ENCODE measurements at places on chromosomes 1 and 21.

DNA sequence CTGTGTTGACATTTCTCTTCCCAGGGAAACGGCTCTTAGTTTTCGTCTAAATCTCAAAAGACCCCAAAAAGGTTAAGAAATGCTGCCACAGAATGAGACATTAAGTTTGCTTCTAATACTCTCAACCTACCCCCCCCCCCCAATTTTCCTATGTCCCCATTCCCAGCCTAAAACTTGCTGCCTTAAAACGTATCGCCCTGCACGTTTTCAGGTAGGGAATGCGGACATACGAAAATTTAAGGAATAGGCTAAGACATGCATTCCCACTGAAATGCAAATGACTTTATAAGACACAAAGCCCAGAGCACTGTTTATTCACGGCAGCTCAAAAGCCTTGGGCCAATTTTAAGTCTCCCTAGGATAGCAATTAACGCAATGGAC lies 45.4 kb downstream of the GFI1 start:
- no peak for DNase-seq

DNA sequence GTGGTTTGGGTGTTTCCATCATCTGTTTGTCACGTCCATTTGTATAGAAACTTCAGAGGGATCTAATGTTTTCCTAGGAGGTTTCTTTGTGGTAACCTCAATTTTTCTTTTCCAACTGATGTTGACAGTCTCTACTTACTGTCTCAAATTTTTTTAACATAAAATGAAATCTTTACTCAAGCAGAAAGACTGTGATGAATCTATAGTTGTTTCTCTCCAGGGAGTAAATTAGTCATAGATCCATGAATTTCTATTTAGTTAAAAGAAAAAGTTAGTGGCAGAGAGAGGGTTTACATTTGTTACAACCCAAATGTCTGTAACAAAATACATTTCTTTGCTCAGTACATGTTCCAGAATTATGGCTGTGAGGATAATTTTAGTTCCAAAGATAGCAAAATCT lies 161.6 kb downstream of the DISP1 start:
- DNase-seq = no peak

DNA sequence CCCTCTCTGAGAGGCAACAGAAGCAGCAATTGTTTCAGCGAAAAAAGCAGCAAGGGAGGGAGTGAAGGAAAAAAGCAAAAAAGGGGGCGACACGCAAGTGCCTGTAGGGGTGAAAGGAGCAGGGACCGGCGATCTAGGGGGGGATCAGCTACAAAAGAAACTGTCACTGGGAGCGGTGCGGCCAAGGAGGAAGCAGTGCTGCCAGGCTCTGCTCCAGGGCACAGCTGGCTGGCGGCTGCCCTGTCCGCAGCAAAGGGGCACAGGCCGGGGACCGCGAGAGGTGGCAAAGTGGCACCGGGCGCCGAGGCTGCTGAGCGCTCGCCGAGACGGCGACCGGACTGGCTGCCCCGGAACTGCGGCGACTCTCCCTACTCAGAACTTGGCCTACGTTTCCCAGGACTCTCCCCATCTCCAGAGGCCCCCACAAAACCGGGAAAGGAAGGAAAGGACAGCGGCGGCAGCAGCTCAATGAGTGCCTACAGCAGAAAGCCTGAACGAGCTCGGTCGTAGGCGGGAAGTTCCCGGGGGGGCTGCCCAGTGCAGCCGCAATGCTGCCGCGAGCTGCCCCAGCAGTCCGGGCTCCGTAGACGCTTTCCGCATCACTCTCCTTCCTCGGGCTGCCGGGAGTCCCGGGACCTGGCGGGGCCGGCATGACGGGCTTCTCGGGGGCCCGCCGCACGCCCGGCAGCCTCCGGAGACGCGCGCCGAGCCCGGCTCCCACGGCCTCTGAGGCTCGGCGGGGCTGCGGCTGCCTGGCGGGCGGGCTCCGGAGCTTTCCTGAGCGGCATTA lies 1.0 kb upstream of the CDKN2C start:
- DNase-seq = no peak

DNA sequence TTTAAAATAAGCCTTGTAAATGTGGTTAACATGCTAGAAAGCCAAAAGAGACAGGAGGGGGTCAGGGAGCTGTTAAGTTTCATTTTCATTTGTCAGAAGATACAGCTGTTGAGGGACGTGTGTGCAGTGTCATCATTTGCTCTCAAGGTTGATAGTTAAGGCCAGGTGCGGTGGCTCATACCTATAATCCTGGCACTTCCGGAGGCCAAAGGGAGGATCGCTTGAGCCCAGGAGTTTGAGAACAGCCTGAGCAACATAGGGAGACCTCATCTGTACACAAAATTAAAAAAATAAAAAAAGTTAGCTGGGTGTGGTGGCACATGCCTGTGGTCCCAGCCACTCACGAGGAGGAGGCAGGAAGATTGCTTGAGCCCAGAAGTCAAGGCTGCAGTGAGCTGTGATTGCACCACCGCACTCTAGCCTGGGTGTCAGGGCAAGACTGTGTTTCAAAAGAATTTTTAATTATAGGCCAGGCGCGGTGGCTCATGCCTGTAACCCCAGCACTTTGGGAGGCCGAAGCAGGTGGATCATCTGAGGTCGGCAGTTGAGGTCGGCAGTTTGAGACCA lies 22.7 kb downstream of the ZBTB8OS start:
- no peak for DNase-seq

DNA sequence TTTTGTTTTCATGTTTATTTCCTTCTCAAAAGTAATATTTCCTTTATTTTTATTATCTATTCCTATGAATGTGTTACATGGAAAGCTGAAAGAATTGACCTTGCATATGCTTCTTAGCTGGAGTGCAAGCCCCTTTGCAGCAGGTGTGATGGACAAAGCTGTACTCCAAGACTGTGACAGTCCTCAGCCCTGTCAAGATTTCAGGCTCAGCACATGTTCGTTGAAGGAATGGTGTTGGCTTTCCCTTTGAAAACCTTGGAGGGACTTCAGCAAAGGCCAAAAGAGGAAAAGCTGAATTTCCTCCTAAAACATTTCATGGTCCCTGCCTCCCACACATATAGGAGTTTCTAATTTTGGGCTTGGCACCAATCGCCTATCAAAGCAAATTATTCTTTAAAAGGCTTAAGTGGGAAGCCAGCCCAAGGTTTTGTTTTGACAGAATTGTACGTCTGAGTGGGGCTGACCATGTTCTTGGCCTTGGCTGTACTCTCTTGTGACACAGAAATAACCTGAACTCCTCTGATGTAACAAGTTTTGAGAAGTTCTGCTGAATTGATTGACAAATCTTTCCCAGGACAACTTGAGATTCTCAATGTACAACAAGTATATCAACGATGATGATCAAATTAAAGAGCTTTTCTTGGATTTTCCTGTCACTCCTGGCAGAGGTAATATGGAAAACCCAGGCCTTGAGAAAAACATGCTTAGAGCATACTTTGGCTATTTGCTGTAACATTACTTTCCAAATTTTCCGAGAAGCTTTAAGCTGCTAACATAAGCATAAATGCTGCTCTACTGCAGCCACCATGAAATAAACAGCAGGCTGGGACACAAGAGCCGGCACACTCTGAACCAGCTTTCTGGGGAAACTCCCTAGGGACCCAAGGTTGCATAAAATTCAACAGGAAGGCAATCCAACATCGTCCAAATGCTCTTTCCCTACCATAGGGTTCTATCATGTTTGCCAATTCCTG lies 135.7 kb upstream of the ZNF648 start:
- DNase-seq = no peak

- no peak for DNase-seq
These were observed 35.7 kb upstream of the BTG2 start for GRCh38 chr1:203269654-203270020.

DNA sequence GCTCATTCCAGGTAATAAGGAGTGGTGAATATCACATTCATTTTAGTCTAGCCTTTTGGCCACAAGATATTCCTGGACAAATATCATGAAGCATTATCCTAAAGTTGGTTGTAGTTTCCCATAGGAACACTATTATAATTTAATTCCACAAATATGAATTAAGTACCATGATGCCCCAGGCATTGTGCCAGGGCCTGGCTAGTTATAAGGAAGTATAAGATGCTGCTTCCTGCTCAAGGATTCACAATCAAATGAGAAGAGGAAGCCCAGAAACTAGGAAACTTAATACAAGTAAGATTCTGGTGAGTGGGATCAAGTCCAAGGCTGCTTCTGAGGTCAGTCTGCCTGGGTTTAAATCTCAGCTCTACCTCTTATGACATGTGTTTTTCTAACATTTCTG lies 30.6 kb upstream of the ZP4 start:
- DNase-seq = no peak

DNA sequence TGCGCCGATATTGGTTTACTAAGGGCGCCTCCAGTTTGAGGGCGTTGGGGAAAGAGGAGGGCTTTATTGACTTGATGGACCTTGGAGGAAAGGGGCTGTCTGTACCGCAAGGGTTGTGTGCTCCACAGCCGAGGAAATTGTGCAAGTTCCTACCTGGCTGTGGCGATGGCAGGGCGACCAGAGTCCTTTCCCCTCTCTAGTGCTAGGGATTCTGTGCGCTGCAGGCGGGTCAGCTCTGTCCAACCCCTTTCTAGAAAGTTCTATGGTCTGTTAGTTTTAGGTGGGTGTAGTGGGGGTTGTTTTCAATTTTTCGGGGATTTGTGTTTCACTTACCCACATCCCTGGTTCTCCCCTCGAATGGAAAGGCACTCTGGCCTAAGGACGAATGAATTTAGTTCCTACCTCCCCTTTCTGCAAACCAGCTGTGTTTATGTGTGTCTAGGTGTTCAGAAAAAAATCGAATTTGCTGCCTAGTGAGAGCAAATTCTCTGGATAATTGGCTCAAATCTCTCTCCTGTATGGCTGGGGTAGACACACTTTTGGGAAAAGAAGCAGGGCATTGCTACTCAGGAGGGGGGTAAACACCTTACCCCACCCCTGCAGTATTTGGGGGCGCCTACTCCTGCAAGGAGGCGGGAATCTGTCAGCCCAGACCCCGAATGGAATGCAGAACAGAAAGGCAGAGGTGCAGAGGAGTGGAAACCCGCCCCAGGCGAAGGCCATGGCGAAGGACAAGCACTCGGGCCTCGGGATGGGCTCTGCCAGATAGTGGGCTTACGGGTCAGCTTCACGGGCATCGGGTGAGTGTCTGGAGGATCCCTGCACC lies 2.0 kb downstream of the DMBX1 start:
- DNase-seq = no peak

DNA sequence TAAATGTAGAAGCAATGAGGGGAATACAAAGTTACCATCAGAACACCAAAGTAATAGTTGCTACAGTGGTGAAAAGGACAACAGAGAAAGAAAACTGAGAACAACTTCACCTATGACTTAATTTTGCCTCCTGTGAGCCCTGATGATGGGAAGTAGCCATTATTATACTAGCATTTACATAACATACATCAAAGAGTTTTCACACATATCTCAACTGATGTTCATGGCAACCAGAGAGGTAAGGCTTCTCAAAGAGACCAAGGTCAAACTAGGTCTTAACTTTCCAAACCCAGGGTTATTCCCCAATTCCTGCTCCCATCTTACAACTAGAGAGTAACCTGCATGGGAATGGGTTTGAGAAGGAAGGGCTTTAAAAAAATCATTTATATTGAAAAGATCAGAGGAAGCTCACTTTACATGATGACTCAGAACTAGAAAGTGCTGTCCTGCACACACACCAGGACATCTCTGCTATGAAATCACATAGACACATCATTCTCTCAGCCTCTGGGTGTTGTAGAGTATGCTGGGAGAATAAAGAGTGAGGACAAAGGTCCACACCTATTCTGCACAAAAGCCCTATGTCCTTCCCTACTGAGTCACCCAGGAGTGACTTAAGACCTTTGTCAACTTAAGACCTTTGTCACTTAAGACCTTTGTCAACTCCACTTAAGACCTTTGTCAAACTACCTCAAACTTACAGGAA lies 179.7 kb downstream of the TNFSF18 start:
- DNase-seq = no peak

DNA sequence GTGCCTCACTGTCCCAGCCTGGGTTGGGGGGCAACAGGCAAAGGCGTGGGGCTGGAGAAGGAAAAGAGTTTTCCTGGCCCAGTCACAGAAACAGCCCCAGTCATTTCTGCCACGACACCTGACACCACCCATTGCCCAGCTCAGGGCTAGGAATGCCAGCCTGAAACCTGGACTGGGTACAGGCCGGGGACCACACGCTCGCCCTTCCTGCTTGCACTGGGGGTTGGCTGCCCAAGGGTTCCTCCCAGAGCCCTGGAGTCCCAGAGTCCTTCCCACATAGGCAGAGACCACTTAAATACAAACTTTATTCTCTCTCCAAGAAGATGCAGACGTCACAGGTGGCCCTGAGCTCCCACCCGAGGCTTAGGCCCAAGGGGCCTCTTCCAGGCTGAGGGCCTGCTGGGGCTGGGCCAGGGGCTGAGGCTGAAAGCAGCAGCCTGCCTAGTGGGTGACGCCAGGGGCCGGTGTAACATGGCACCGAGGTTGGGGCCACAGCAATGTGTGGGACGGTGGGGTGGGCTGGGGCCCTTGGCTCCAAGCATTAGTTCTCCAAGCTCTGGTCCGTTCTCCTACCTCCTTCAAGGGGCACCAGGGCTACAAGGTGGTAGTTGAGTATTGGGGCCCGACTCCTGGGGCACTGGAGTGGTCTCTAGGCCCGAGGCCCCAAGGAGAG lies 1.6 kb downstream of the TMEM52 start:
- no peak for DNase-seq

DNA sequence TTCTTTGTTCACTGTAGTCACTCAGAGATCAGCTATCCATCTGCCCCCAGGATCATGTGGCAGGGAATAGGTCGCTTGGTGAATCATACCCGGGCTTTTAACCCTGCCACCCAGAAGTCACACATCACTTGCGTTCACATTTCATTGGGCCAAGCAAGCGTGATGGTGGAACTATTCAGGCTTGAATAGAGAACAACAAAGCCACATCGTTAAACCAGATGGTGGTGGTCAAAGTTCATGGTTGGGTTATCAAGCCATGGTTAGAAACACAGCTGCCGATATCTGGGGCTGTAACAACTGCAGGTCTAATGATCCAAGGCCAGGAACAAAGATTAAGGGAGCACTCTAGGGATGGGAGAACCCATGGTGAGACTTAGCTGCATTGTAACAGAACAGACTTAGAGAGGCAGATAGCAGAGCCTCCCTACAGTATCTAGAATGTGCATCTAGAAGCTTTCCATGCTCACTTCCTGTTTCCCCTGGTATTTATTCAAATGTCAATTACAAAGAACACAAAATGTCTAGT lies 40.0 kb upstream of the PTPRC start:
- no peak for DNase-seq

GRCh38 chr1:43994794-43995790 lies 3.7 kb downstream of the CCDC24 start:
- DNase-seq = no peak

GRCh38 chr1:246971090-246971721 lies 36.7 kb downstream of the ZNF695 start:
- no peak for DNase-seq

- no peak for DNase-seq
These were observed 127.5 kb upstream of the CHODL start for GRCh38 chr21:18117176-18117575.

DNA sequence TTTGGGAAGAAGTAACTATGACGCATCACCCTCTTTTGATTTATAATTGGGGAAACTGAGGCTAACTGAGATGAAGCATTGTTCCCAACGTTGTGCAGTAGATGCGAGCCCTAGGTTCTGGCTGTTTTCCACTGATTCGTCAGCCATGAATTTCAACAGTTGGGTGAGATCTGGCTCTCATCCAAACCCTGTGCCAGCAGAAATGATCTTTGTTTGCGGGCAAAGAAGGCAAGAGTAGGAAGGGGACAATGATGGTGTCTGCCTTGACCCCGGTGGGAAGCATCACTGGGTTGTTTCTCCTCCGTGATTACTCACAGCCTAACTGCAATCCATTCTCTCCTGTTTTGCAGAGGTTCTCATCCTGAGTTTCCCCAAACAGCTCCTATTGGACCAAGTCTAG lies 142.3 kb downstream of the MIS18A start:
- DNase-seq = no peak

Data from stimulated activated CD8-positive, alpha-beta memory T cell treated with anti-CD3 and anti-CD28 coated beads, Interleukin-4, amount 100 ng/mL, for 4 hours (primary cell).